Activated CD4-positive, alpha-beta memory T cell treated with anti-CD3 and anti-CD28 coated beads for 36 hours (primary cell): ENCODE measurements at places on chromosomes 3 and 15.

- no peak for DNase-seq
These were observed 64.0 kb upstream of the RASGRF1 start for GRCh38 chr15:79154483-79155135.

GRCh38 chr15:51156957-51157356, 62.3 kb upstream of the TNFAIP8L3 start:
- no peak for DNase-seq

DNA sequence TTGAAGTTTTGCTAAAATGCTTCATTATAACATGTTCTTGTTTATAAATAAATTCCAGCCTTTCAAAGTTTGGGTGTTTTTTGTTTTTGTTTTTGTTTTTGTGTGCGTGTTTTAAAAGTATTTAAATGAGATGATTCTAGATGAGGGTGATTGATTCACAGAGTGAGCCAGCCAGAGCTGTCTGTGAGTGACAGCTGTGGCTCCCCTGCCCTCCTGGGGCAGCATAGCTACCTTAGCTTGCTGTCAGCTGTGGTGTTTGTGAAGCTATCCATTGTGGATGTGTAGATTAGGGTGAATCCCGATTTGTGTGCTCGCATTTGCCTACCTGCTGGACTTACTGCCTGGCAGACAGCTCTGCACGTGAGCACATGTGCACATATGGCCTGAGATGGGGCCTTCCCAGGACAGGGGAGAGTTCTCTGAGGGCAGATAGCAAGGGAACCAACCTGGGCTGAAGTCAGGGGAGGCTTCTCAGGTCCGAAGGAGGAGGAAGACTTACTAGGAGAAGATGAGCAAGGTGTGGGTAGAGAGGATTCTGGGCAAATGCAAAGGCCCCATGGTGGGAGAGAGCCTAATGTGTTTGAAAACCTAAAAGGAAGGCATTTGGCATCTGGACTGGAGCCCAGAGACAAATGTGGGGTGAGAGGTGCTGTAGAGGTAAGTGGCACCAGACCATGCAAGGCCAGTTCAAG, 124.2 kb downstream of the EEFSEC start:
- DNase-seq: no peak

GRCh38 chr15:28929200-28929599, 43.4 kb downstream of the APBA2 start:
- no peak for DNase-seq

- peak; percentile 43 for DNase-seq
These were observed 246.8 kb upstream of the TOPAZ1 start for GRCh38 chr3:43994657-43995546.

DNA sequence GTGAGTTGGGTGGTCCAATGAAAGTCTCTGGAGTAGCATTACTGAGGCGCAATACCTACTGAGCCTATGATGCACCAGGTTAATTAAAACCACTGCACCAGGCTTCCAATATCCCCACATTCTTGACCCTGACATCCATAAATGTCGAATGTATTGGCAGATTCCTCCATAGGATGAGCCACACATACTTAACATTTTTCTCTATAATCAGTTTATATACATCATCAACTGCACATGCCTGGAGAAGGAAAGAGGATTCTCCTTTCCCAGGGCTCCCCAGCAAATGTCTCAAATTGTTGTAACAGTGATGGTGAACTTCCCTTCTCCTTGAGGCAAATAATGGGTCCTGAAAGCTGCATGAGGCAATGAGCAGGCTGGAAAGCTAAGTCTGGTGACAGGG, 82.3 kb upstream of the LPP start:
- no peak for DNase-seq

- no peak for DNase-seq
These were observed 59.8 kb downstream of the ZNF860 start for GRCh38 chr3:32041316-32041715.

- no peak for DNase-seq
These were observed 16.5 kb downstream of the ANXA2 start for GRCh38 chr15:60381148-60381788.
